NCI-H187 (cell line): ENCODE measurements at places on chromosomes 12 and 14.

DNA sequence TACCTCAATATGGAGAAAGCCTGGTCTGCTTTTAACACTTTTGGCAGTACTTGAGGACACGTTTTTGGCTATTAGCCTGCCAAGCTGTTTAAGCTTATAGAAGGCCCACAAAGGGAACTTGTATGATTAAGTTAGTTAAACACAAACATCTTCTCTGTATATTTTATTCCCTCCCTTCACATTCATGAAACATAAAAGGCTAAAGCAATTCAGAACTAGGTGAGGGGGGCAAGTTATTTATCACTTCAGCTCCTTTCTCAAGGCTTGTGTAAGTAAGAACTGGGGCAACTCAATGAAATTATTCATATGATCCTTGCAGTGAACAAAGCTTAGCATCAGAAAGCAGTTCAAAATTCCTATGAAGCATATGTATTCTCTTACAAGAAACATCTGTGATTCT, 7.5 kb downstream of the PRICKLE1 start:
- DNase-seq, result no peak

DNA sequence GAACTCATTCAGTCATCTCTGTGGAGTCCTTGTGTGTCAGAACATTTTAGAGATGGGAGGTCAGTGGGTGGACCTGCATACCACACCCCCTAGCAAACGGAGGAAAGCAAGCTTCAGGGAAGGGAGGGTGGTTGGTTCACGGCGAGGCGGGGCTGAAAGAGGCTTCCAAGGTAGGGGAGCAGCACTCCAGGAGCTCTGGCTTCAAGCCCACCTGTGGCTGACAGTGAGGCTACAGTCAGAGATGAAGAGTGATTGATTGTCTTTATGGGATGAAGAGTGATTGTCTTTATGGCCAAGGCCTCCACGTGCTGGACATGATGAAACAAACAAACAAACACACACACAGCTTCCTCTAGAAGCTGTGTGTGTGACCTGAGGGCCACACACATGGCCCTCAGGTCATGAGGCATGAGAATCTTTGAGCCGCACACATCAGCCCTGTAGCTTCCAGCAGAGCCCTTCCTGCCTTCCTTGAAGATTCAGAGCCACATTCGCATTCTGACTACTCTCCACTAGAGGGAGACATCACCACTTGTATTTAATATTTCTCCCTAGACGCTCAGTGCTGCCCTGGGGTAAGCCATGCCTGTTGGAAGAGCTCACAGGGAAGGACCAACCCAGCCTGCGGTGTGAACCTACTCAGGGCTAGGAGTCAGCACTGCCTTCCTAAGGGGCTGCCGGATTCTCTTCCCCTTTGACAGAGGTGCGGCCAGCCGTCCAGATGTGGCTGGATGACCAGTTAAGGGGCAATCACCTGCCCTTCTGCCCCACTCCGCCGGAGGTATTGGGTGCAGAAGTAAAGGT, 54.4 kb upstream of the KCNA1 start:
- DNase-seq, result peak; percentile 63

DNA sequence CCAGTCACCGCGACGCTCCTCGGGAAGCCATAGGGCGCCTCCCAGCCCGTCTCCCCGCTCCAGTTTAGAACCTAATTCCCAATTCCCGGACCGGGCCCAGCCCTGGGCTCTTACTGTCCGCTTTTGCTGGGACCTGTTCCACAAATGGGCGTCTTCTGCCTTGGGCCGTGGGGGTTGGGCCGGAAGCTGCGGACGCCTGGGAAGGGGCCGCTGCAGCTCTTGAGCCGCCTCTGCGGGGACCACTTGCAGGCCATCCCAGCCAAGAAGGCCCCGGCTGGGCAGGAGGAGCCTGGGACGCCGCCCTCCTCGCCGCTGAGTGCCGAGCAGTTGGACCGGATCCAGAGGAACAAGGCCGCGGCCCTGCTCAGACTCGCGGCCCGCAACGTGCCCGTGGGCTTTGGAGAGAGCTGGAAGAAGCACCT, 797 bp downstream of the UNG start:
- DNase-seq, result no peak

DNA sequence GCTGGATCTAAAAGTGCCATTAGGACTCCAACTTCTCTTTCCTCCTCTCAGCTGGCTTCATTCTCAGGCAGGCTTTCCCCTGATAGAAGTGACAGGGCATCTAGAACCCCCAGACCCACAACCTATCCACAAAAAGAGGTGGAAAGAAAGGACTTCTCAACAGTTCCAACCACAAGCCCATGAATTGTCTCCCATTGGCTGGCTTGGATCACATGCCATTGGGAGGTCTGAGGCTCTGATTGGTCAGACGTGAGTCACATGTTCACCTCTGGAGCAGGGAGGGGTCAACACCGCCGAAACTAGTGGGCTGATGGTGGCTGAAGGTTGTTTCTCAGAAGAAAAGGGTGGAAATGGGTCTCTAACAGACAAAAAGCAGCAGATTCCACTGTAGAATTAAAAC, 47.2 kb downstream of the DRAM1 start:
- no peak for DNase-seq

GRCh38 chr12:13278249-13278787, 81.8 kb downstream of the EMP1 start:
- peak; percentile 64 for DNase-seq

GRCh38 chr12:2322554-2323120, 269.9 kb downstream of the CACNA1C start:
- peak; percentile 81 for DNase-seq

- DNase-seq, result no peak
These were observed 40.5 kb downstream of the ATP6V1D start for GRCh38 chr14:67319142-67319541.

GRCh38 chr14:58969951-58970751, 218.3 kb upstream of the DAAM1 start:
- no peak for DNase-seq

DNA sequence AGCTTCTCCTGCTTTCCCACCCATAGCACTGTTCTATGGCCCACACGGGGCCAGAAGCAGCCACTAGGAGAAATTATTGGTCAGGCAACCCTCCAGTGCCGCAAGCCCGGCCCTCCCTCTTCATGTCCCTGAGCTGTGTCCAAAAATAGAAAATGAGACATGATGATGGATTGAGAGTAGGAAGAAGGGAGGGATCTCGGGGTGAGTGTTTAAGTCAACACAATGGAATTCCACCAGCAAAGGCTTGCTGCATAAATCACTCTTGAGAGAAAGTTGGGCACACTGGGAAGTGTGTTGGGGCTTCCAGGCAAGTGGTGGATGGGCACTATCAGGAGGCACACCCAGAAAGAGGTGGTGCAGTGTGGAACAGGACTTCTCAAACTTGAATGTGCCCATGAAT, 94.2 kb downstream of the LLPH start:
- no peak for DNase-seq

- no peak for DNase-seq
These were observed 222.7 kb downstream of the ERC1 start for GRCh38 chr12:1213618-1214205.

DNA sequence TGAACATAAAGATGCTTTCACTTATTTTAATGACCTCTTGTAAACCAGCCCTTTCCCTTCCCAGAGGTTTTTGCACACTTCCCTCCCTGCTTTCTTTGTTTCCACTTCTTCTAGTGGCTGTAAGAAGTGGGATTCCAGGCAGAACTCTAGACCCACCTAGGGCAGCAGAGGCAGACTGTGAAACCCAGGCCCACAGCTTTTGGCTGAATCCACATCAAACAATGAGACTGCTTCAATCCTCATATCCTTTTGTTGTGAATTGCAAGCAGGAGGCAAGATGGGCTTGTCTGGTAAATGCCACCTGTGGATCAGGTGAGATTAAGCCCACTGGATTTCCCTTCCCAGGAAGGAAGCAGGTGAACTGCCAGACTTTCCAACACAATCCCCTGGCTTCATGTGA, 12.8 kb downstream of the CCDC177 start:
- DNase-seq, result no peak

GRCh38 chr12:19167708-19168107, 38.2 kb downstream of the PLEKHA5 start:
- no peak for DNase-seq

- DNase-seq, result no peak
These were observed 405.9 kb downstream of the AACS start for GRCh38 chr12:125470838-125471783.

- DNase-seq, result no peak
These were observed 103.8 kb downstream of the OSBPL8 start for GRCh38 chr12:76455582-76456345.

DNA sequence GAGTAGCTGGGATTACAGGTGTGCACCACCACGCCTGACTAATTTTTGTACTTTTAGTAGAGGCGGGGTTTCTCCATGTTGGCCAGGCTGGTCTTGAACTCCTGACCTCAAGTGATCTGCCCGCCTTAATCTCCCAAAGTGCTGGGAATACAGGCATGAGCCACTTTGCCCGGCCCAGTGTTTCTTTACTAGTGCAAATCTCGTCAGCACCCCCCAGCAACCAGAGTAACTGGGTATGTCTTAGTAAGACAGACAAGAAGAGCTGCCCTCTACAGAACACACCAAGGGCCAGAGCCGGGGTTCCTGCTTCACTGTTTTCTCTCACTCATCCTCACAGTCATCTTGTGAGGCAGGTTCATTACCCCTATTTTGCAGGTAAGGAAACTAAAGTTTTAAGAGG, 78.5 kb upstream of the GPR68 start:
- no peak for DNase-seq

DNA sequence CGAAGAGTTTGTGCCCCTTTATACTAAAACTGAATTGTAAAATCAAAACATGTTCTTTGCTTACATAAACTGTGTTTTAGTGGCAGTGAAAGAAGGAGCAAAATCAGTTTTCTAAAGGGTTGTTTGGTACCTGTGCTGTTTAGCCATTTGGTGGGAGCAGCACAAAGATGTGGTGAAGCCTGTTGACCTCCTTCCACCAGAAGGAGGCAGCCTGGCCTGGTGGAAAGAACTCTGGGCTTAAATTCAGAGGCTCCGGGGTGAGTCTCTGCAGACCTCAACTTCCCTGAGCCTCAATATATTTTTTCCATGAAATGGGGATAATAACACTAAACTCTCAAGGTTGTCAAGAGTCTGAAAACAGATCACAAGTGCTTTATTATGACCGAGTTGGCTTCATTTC, 502.5 kb downstream of the VRK1 start:
- no peak for DNase-seq

DNA sequence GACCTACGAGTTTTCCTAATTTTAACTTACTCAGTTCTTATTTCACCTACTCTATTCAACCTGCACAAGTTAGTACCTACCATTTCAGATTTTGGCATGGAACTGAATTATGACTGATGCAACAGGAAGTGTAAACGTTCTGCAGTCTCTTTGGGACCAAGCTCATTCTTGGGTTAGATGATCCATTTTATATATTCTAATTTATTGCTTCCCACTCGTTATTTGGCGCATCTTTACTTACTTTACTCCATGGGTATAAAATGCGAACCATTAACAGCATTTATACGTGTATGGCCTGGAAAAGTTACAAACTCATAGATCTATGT, 1.0 kb upstream of the EML1 start:
- DNase-seq, result no peak

- DNase-seq, result no peak
These were observed 58.5 kb downstream of the WNK1 start for GRCh38 chr12:810671-811415.

DNA sequence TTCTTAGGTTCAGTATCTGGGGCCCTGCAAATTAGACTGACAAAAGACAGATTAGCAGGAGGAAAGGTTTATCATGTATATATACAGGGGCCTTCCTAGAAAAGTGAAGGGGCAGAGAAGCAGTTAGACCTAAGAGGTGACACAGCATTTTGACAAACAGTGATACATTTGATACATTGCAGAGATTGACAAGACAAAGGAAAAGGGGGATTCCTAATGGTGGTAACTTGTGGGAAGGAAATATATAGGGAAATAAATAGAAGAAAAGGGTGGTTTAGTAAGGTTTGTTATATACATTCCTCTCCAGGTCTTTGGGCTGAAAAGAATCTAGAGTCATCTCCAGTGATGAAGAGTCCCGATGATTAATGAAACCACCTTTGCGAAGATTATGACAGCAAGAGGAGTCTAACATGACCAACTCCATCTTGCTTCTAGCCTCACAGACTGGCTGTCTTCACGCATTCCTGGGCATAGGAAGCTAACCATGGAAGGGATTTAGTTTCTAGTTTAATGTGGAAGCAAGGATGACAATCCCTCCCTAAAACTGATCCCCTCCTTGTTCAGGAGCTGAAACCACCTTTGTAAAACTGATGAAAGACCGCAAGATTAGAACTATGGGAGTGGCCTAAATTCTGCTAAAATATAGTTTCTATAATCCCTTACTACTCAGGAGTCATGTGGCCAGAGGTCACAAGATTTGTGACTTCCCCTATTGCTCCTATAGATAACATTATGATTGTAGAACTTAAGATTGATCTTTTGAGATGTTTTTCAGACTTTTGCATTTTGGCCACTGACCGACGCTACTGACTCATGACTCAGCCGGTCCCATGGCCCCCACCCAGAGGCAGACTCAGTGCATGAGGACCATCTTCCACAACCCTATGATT, 31.1 kb upstream of the CPM start:
- DNase-seq, result no peak

DNA sequence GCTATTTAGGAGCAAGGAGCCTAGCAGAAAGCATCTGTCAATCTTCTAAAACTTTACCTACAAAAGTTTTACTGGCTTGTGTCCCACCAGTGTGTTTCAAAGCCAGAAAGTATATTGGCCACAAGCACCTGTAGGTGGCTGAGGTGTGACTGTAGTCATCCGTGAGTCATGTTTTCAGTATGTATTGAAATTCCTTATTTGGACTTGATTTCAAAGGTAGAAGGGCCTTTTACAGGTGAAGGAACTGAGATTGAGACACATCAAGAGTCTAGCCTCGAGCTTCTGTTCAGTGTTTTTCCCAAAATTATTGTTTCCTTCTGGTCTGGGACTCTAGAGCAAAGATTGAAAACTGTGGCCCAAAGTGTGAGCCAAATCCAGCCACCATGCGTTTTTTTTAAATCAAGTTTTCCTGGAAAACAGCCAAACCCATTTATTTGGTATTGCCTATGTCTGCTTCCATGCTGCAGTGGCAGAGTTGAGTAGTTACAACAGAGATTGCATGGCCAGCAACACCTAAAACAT, 195.3 kb upstream of the BCL2L14 start:
- DNase-seq, result no peak

GRCh38 chr12:118371321-118372282, 1.1 kb downstream of the TAOK3 start:
- DNase-seq, result no peak

DNA sequence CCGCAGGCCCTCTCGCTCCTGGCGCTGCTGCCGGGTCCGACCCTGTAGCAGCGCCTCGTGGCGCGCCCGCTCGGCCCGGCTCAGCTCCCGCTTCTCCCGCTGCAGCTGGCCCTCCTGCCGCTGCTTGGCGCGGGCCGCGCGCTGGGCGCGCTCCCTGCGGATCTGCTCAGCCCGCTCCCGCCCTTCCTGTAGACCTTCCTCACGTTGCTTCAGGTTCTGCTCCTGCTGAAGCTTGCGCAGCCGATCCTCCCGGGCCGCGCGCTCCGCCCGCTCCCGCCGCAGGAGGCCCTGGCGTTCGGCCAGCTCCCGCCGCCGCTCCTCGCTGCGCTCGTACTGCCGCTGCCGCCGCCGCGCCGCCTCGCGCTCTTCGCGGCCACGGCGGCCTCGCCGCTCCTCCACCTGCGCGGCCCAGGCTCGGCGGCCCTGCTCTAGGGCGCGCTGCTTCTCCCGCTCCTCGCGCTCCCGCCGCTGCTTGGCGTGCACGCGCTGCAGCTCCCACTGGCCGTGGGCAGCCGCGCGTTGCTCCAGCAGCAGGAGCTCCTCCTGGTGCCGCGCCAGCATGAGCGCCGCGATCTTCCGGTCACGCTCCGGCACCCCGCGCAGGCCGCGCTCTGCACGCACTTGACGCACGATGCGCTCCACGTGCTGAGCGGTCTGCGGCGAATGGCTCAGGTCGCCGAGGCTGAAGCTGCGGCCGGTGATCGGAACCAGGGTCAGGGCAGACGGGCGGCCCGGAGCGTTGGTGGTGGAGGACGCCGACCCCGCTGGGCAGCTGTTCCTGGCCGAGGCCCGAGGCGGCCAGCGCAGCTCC, 2.4 kb downstream of the CCDC177 start:
- DNase-seq, result peak; percentile 27
